ENCODE measurements at places on chromosomes 6 and 20.
A peak's percentile ranks its signal among the peaks of the same experiment; 100 is the strongest.

DNA sequence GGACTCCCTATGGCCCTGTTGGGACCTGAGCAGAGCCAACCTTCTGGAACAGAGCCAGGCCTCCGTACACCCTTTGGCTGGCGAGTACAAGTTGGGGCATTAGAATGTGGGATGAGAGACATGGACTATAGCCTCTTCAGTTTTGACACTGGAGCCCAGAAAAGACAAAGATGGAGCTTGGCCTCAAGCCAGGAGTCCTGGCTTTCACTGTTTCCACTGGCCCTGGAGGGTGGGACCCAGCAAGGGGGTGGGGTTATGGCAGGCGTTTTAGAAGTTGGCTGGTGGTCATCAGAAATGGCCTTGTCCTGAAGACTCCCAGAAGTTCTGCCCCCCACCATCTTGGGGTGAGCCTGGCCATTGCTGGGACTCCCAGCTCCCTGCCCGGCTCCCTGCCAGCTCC lies 21.8 kb downstream of the ITPR3 start:
- DNase-seq = no peak

- DNase-seq = no peak
Measured at GRCh38 chr6:3778701-3779573, 27.4 kb upstream of the PXDC1 start.

DNA sequence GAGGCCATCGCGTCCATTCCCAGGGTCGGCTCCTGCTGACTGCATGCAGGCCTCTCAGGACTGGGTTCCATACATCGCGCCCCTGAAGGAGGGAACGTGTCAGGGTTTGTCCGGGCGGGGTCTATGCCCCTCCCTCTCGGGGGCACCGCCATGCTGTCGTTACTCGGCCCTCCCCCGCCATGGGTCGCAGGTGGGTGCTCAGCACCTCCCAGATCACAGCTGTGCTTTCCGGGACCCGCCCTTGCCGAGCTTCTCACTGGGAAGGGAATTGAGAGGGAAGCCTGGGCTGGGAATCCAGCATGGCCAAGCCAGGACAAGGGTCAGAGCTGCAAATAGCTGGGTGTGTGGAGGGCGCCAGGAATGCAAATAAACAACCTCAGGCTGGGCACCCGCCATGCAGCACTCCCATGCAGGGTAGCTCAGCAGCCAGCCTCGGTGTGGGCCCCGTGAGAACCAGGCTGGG lies at the start of gene FRMD1:
FRMD1 (minus strand) TSS at position 270 of the 463 bp plus-strand sequence; CDS start at position 152, 118 bp downstream.
- no peak for DNase-seq

GRCh38 chr6:135256866-135257265 lies 75.8 kb downstream of the MYB start:
- no peak for DNase-seq

- DNase-seq = no peak
Measured at GRCh38 chr6:2883673-2884072, 19.4 kb downstream of the SERPINB9 start.

DNA sequence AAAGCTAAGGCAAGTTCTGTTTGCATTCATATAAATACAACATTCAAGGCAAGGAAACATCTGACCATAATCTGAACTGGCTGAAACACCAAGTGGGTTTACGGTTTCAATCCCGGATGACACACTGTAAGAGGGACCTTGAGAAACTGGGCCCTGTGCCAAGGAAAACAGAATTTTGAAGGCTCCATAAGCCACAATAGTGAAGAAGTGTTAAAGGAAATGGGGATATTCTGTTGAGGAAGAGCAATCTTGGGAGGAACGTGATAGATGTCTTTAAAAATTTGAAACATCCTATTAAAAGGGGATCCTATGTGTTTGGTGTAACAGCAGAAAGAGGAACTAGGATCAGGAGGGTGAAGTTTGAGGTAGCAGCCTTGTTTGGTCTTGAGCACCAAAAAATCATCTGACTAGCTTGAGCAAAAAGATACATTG lies 82.4 kb upstream of the TAB2 start:
- no peak for DNase-seq

GRCh38 chr6:1202201-1202600 lies 109.7 kb upstream of the FOXQ1 start:
- DNase-seq = no peak

- no peak for DNase-seq
Measured at GRCh38 chr6:159645640-159646039, 47.4 kb downstream of the SOD2 start.

DNA sequence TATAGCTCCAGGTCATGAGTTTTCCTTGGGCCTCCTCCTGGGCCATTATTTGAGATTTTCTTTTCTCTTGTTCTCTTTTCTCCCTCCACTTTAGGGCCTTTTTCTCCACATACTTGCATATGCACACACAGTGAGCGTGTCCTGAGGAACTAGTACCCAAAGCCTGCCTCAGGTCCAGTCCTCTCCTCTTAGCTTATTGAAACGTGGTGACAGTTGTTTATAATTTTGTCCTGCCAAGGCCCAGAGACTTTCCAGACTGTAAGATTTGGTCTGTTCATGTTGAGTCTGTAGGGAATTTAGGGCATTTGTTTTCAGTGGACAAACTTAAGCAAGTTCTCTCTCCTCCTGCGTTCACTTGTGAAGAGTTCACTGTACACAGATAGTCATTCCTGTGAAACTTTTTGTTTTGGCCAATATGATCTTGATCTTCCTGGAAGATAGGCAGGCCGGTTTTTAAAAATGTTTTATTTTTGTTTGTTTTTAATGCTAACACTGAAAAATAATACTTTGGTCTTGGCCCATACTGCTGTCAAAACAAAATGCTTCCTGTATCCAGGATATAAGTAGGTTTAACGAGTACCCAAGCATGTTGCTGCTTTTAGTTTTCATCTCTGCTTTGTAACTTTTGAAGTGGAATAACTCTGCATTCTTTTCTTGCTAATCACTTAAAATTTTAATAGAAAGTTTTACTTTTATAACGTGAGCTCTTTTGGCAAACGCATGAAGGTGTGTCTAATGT lies 20.7 kb downstream of the LRRC1 start:
- no peak for DNase-seq

- no peak for DNase-seq
Measured at GRCh38 chr6:32991972-32992371, 17.4 kb downstream of the HLA-DOA start.

DNA sequence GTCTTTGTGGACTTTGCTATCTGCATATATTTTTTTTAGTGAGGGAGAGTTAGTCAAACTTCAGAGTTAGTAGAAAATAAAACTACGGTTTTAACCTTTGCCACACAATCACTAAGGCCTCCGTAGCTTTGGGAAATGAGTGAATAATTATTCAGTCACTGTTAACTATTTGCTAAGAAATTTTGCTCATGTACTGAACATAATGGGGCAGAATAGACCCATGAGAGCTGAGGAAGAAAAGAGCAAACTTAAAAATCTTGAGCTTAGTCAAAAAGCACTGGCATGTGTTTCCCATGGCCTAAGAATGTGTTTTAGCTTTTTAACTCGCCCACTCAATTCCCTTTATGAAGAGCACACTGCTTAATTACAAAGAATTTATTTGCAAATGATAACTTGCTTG lies 60.4 kb upstream of the SUPT3H start:
- DNase-seq = no peak

GRCh38 chr6:43695215-43695966 lies 7.8 kb upstream of the MRPS18A start:
- DNase-seq = no peak

- DNase-seq = peak; percentile 20
Measured at GRCh38 chr6:143059663-143060353, 881 bp upstream of the AIG1 start.

GRCh38 chr6:155147958-155148663 lies 115.7 kb upstream of the CLDN20 start:
- DNase-seq = no peak

DNA sequence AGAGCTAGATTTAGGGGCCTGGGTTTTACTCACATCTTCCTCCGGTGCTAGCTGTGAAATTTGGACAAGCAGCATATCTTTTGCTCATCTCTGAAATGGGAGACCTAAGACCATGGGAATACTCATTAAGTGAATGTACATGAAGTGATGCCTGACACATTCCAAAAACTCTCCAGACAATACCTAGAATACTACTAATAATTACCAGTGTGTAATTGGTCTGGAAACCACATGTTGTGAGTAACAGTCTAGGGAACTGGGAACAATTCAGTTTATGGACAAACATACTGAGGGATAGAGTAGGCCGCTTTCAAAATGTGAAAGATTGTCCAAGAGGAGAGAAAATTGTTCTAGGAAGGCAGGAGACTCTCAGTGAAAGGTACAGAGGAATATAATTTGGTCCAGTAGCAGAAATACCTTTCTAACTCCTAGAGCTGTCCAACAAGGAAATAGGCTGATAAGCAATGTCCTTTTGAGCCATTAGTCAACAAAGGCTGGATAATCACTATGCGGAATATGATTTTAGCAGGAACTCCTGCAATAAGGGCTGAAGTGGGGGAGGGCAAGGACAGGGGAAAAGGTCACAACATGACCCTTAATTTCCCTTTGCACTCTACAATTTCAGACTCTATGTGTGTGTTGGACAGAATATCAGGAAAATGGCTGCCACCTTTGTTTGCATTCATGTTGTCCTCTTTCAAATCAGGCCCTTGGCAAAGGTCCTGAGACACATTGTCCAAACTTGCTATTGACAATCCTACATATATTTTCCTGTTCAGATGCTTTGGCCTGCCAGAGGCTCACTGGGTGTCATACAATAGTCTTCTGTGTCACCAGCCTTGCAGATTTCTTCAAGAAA lies 315.4 kb downstream of the PLCB1 start:
- no peak for DNase-seq

DNA sequence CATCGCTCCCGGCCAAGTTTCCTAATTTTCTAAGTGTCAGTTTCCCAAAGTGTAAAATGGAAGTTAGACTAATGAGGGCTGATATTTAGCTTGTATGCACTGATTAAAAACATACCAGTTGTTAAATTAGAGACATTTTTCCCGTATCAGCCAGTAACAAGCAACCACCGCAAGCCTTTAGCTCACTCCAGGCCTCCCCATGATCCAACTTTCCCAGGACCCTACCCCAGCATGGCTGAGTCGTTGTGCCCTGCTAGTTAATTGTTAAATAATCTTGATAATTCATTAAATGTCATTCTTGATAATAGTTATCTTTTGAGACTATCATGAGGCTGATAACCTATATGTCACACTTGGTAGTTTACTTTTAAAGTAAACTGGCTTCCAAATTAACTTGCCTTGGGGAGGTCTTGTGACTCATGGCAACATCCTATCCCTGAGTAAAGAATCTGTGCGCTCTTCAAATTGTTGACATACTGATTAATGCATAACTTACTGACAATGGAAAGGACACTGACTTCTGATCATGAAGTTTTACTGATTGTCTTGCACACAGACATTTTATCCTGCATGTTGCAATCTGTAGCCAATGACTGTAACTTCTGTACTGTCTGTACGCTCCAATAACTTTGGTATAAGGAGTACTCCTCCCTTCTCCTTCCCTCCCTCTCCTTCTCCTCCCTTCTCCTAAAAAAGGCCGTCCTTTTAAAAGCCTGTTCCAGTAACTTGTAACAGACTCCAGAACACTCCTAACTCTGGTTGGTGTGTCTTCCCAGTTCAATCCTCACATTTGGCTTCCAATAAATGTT lies 6.3 kb upstream of the GTF3C6 start:
- no peak for DNase-seq

DNA sequence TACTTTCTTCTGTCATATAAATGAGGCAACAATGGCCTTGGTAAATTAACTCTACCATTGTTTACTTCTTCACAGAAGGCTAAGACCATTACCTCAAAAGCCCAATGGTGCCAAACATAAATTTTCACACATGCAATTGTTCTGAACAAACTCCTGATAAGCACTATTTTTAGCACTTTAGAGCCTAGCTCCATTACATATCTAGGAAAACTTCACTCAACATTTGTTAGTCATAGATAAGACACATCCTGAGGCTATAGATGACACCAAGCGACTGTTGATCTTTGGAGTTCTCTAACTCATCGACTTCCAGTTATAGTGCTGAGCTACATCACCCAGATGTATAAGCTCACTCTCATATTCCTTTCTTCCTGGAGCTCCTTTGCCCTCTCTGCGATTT lies 245.9 kb downstream of the EYS start:
- DNase-seq = no peak

GRCh38 chr6:119800526-119800925 lies 451.0 kb upstream of the MAN1A1 start:
- DNase-seq = no peak

DNA sequence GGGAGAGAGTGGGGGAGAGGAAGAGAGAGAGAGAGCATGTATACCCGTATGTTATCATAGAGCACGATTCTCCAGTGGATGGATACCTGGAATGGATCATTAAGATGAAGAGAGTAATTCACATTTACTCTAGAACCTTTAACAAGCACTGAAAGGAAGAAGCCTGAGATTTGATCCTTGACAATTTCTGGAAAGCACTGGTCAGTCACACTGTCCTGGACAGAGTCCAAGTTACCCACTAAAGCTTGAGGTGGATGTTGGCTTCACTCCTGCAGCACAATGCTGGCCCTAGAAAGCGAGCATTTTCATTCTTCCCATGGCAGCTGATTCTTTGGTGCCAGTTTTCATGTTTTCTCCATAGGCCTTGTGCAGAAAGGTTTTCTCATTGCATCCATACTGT lies 25.6 kb downstream of the NFYA start:
- no peak for DNase-seq

- no peak for DNase-seq
Measured at GRCh38 chr6:90444160-90444714, 142.6 kb downstream of the MAP3K7 start.

- DNase-seq = peak; percentile 39
Measured at GRCh38 chr20:58228484-58229197, at the start of gene ANKRD60. Gene ANKRD60 (minus strand): TSS chr20:58228653. CDS start chr20:58228653, 0 bp downstream.

DNA sequence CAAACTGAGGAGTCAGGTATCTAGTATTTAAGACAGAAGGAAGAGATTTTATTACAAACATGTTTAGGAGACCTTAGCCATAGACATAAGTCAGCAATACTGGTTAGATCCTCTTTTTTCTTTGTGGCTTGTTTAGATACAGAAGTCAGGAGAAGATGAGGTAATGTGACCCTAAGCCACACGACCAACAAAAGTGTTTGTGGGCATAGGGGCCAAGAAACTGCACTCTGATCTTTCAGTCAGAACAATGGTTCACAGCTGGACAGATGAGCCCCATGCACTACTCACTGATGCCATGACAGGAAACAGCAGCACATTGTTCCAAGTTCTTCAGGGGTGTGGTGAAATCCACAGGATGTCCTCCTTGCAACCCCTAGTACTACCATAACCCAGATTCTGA lies 238.5 kb upstream of the RAB32 start:
- DNase-seq = no peak

- no peak for DNase-seq
Measured at GRCh38 chr20:44073011-44073674, 113.8 kb downstream of the JPH2 start.

All from AG08396 (cell line).